NCI-H748 treated with DMSO at 0.1 percent for 48 hours (cell line): ENCODE measurements at places on chromosomes 2 and 18.

DNA sequence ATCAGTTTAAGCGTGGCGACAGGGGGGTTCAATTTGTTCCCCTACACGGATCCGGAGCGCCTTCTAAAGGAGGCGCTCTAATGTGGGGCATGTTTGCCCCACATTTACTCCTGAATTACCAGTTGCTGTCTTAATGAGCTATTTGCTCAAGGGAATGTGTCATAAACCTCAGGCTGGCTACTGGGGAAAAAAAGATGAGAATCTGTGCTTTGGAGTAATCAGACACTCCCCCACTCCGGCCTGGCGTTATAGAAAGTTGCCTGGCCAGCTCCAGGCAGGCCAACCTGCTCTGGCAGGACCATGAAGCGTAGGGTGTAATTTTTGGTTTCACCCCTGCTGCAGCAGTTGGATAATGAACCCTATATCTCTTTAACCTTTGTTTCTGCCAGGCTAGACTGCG lies 31.0 kb upstream of the MAP3K20 start:
- no peak for DNase-seq

GRCh38 chr2:170322140-170322766 lies 144.3 kb downstream of the MYO3B start:
- no peak for DNase-seq

DNA sequence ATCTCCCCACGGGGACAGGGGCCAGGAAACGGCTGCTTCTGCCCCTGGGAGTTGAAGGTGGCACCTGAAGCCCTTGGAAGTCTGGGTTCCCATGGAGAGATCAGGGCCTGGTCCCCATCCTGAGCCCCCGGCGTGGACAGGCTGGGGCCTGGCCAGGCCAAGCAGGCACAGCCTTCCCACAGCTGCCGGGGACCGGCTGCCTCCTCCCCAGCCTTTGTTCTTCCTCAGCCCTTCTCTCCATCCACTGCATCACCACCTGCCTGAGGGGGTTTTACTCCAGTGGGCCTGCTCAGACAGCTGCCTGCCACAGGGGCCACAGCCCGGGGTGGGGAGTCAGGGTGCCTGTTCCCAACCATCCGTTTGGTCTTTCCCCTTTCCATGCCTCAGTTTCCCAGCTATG lies 187.7 kb downstream of the INHBB start:
- DNase-seq, result no peak

GRCh38 chr2:179954026-179954425 lies 53.1 kb downstream of the CWC22 start:
- DNase-seq, result peak; percentile 84

GRCh38 chr2:113406114-113406513 lies 31.4 kb upstream of the ZNG1B start:
- DNase-seq, result no peak

- no peak for DNase-seq
Measured at GRCh38 chr2:203802342-203803052, 65.1 kb upstream of the CTLA4 start.

GRCh38 chr2:217784996-217785543 lies 217.7 kb downstream of the TNS1 start:
- DNase-seq, result no peak

DNA sequence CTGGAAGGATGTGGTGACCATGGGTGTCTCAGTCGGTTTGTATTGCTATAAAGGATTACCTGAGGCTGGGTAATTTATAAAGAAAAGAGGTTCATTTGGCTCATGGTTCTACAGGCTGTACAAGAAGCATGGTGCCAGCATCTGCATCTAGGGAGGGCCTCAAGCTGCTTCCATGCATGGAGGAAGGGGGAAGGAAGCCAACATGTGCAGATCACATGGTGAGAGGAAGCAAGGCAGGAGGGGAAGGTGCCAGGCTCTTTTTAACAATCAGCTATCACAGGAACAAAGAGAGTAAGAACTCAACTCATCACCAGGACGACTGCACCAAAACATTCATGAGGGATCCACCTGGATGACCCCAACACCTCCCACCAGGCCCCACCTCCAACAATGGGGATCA lies 209.4 kb downstream of the CDH20 start:
- no peak for DNase-seq

- no peak for DNase-seq
Measured at GRCh38 chr18:46591783-46592391, 65.1 kb downstream of the LOXHD1 start.

- no peak for DNase-seq
Measured at GRCh38 chr2:121405233-121405632, 120.2 kb upstream of the TFCP2L1 start.
